HS-27A (cell line): ENCODE measurements at places on chromosomes 3 and 15.

DNA sequence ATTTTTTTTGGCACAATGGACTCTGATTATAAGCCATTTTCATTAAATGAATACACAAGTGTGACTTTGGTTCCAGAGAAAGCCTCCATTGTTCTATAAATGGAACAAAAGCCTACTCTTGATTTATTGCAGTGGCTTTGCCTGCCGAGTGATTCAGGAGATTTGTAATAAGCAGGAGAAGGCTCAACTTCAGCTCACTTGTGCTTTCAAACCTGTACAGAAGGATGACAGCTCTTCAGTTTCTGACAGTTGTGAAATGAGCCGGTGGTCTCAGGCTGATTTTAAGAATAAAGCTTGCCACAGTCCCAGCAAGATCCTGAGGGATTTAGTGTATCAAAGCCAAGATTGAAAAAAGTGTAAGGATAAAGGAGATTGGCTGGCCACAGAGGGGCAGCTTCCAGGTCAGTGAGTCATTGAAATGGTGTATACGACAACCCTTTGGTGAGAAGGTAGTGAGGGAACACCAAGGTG, 438.8 kb upstream of the TGFBR2 start:
- DNase-seq, result no peak

DNA sequence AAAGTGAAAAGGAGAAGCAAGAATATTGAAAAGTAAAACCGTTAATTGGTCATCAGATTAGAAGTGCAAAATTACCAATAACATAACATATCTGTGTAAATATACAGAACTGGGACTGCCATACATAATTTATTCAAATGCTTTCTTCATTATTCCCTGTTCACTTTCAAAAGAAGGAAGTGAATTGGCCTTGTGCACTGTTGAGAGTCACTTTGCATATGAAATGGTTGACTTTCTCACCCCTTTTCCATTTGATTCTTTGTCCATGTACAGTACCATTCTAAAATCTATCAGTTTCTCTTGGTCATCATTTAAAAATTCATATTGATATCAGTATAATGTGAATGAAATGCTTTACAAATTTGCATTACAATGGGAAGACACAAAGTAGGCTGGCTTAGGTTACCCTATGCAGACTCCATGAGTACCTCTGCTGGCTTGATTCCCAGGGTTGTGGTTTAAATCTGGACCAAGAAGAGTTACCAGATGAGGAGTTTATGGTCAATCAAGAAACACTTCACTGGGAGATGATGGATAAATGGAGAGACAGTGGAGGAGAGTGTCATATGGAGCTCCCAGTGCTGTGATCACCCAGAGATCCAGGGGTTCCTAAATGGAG, 210.9 kb upstream of the TOPAZ1 start:
- DNase-seq, result no peak

GRCh38 chr3:90035643-90036042, 928.2 kb downstream of the EPHA3 start:
- DNase-seq, result no peak

GRCh38 chr15:68589053-68589452, 10.3 kb downstream of the CORO2B start:
- DNase-seq, result no peak

DNA sequence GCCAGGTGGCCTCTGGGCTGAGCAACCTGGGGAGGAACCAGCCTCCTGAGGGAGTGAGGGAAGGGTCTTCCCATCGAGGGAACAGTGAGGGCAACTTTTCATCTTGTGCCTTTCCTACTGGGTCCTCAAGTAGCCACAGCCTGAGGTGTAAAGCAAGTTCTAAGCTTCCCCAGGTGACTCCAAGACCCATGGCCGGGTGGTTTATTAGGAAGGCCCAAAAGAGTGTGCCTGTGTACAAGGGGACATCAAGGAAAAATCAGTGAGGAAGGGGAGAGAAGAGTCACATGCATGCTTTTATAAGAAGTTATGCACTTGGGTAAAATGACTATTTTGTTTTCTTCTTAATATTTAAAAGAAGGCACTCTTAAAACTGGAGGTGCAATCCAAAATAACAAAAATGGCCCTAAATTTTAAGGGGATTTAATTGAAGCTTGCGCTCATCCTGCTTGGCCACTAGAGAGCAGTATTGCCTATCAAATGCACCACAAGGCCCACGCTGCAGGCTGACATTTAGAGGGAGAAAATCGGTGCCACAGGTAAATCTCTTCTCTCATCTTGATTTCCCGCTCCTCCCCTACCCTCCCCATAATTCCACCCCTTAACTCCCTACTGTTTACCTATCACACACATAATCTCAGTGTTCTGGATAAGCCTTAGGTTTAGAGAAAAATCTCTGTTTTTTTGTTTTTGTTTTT, 6.7 kb downstream of the NANOGP8 start:
- DNase-seq, result peak; percentile 11

- peak; percentile 39 for DNase-seq
These were observed 28.4 kb downstream of the IRAK2 start for GRCh38 chr3:10192953-10193691.

DNA sequence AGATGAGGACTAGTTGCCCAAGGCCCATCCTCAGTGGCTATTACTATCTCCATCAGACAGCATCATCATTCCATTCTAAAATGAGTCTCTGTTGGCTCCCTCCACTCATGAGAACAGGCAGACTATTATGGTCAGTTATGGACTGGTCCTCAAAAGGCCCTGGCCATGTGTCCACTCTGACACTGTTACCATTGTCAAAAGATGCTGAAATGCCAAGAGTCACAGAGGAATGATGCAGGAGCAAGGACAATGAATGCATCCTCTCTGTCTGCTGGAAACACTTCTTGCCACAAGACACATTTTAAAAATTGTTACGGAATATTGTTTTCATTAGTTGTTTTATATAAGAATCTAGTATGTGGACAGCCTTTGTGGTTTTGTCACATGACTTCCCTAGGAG, 53.3 kb upstream of the STT3B start:
- DNase-seq, result no peak

GRCh38 chr3:144822671-144823070, 851.0 kb downstream of the DIPK2A start:
- DNase-seq, result peak; percentile 23

DNA sequence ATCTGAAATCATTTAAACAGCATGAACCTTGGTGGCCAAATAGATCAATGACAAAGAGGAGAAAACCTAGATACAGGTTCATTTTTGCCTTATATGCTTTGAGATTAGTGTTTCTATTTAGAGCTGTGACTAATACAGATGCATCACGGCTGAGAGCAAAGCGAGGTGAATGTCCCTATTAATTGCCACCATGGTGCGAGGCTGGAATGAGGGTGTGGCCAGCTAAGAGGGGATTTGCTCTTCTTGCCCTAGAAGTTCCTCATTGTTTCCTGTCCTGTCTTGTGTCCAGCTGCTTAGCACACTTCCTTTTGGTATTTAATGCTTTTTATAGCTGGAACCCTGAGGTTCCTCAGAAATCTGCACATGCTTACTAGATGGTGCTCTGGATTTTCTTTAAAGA, 339.1 kb upstream of the RGMA start:
- no peak for DNase-seq

DNA sequence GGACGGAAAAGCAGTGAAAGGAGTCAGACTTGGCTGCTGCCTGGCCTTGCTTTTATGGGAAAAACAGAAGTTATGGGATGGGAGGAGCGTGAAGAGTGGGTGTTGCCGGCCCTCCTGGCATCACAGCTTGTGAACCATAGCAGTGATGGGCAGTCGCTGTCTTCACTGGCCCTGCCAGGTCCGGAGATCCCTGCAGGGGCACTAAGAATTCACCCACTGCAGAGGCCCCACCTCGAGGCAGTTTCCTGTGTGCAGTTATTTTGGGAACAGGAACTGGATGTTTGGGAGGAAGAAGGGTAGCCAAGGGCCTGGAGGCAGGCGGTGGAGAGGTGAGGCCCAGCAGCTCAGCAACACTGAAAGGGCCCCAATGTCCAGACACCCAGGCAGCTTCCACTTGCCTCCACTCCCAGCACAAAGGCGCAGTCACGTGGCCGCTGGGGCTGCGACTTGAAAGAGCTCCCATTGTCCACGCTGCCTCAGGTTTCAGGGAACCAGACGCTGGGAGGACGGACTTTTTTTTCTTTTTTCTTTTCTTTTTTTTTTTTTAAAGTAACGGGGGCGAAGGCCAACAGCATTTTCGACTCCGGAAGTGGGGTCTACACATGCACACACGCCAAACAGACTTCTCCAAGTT, 255.6 kb downstream of the ZNF621 start:
- no peak for DNase-seq
